ENCODE measurements at places on chromosomes 13 and 19.

DNA sequence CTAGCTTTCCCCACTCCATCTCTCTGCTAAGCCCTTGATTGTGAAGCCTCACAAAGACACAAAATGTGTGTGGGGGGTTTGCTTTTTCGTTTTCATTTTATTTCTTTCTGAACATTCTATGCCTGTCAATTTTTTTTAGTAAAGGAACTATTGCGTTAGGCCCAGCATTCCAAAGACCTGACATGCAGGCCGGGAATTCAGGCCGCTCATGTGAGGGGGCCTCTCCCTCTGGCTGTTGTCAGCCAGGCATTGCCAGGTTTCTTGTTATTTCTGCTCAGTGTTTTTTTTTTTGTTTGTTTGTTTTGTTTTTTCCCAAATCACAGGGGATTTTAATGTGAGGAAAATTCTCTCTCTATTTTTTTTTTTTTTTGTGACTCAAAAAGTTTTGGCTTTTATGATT, 10.3 kb upstream of the MEDAG start:
- DNase-seq: no peak

- DNase-seq: no peak
These were observed 236.1 kb downstream of the RGCC start for GRCh38 chr13:41693434-41693833.

DNA sequence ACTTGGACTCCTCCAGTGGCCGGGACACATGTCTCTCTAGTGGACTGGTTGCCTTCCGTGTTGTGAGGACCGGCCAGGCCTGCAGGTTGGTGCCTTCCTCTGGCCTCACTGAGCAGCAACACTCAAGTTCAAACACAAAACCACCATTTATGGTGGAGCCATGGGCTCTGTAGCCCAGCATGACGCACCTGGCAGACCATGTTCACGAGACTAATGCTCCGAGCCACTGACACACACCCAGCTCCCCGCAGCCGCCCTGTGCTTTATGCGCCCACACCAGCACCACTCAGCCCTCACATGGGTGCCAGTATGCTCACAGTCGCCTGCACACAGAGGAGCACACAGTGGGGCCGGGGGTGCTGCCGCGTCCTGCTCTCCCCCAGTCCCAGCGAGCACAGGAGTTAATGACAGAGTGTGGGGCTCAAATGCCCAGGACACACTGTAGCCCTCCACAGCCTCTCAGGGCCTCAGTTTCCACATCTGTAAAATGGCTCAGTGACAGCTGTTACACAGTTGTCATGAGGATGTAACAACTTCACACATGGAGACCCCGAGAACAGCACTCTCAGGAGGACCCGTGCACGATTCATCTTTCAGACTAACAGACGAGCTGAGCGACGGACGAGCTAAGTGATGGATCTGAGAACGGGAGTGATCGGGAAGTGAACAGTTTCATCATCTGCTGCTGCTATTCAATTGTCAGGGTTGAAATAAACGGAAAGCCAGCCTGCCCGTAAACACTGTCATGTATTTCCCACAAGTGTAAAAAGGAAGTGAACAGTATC, 7.8 kb downstream of the GAS6 start:
- DNase-seq: no peak

DNA sequence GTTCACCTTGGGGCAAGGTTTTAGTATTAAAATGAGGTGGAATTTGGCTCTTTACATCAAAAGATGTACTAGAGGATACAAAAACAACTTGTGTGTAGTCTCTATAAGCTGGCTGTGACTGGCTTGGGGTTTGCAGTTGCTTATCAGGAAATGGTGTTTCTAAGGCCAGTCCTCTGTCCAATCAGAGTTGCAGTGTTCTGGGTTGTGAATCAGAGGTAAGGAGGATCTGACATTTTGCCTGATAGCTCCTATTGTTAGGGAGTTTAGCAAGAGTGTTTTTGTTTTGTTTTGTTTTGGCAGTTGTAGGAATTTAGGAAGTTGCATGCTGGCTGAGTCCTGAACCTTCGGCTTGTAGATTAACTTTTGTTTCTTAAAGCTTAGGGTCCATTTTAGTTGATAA, 20.1 kb upstream of the ESD start:
- no peak for DNase-seq
